AG09319 (cell line): ENCODE measurements at places on chromosomes 16 and 17.

- DNase-seq = no peak
These were observed 16.4 kb downstream of the ITGAL start for GRCh38 chr16:30488764-30489605.

- no peak for DNase-seq
These were observed 37.7 kb downstream of the EPN2 start for GRCh38 chr17:19274893-19275292.

DNA sequence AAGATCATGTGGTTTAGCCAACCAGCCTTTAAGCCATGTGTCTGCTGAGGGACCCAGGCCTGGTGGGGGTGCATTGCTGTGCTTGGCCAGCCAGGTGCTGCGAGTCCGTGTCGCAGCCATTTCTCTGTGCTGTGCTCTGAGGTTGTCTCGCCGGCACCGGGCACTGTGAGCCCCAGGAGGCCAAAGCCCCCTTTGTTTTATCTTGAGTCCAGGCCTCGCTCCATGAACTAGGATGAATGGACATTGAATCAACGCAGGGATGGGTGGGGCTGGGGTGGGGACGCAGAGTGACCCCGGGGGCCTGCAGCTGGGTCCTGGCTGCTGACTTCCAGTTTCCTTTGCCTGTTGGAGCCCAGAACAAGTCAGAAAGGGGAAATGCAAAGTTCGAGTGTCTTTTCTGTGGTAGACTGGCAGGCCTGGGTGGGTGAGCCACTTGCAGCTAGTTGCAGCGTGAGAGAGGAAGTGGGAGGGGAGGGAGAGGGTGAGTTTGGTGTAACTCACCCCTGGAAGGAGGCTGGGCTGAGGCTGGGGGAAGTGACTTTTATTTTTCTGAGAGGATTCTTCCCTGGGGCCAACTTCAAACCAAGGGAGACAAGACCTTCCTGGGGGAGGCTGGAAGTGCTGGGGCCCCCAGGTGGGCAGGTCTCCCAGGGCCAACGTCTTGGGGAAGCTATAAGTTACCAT is 324.7 kb downstream of the SEC14L1 start:
- DNase-seq = no peak

GRCh38 chr16:74700438-74701225 is at the start of gene MLKL:
Gene MLKL (minus strand): TSS chr16:74700862. CDS start chr16:74695757, 5,105 bp downstream.
- DNase-seq = no peak

DNA sequence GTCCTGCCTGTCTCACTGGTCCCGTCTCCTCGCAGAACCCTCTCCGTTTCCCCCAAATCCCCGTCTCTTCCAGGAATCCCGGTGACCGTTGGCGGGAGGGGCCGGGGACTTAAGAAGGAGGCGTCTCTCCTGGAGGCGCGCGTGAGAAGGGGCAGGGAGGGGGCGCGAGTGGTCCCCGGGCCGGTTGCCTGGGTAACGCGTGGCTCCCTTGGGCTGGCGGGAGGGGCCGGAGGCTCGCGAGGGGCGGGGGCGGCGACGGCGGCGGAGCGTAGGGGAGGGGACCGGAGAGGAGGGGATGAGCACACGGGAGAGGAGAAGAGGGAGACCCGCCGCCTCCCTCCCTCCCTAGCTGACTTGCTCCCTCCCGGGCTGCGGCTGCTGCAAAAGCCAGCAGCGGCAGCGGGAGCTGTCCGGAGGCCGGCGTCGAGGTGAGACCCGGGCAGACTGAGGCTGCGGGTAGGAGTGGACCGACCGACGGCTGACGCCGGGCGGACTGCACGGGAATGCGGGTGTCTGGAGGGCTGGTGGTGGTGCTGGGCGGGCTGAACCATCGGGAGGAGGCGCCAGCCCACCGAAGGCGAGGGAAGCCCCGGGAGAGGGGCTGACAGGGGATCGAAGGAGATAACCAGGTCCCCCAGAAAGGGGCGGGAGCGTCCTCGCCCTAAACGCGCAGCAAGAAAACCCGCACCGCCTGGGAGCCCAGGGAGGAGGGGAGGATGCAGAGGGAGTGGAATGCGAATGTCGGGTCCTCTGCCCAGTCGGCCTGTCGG is at the start of gene PRRT2:
PRRT2 (plus strand) TSS at position 298 of the 770 bp plus-strand sequence. CDS start 862 bp downstream, outside the sequence.
- DNase-seq = no peak

- DNase-seq = no peak
These were observed 843.7 kb downstream of the CDH11 start for GRCh38 chr16:64278196-64278595.

GRCh38 chr17:76039121-76039520 is 12.0 kb upstream of the EVPL start:
- DNase-seq = no peak

DNA sequence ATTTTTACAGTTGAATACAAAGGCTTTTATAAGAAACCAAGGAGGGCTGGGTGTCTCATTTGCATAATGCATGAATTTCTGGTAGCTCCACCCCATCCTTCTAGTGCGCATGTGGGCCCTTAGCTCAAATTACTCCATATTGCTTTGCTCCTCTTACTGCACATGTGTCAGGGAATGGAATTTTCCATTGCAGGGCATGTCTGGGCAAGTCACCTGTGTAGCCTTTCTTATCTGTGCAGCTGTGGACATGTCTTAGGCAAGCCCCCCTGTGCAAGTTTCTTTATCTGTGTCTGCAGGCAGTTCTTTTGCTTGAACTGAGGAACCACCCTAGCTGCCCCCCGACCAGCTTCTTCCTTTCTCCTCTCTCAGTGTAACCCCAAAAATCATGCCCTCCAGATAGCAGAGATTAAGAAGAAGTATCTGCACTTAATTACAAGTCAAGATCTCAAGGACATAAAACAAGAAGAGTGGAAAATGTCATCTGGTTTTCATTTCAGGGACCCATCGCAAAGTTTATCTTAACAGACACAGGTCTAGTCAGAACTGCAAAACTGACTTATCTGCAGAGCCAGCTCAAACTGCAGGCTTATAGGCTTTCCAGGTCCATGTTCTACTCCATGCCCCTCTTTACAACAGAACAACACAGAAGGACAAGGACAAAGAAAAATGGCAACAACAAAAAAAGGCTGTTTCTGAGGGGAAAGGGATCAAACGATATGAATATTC is 137.9 kb upstream of the HS3ST4 start:
- DNase-seq = no peak

GRCh38 chr17:19401321-19402010 is 9.6 kb upstream of the RNF112 start:
- no peak for DNase-seq

- DNase-seq = no peak
These were observed 13.7 kb downstream of the KRABD2 start for GRCh38 chr17:8362651-8363332.

- DNase-seq = peak; percentile 61
These were observed 10.6 kb downstream of the CNTD1 start for GRCh38 chr17:42809250-42809649.

- no peak for DNase-seq
These were observed 1.8 kb upstream of the PRSS53 start for GRCh38 chr16:31090540-31090939.

DNA sequence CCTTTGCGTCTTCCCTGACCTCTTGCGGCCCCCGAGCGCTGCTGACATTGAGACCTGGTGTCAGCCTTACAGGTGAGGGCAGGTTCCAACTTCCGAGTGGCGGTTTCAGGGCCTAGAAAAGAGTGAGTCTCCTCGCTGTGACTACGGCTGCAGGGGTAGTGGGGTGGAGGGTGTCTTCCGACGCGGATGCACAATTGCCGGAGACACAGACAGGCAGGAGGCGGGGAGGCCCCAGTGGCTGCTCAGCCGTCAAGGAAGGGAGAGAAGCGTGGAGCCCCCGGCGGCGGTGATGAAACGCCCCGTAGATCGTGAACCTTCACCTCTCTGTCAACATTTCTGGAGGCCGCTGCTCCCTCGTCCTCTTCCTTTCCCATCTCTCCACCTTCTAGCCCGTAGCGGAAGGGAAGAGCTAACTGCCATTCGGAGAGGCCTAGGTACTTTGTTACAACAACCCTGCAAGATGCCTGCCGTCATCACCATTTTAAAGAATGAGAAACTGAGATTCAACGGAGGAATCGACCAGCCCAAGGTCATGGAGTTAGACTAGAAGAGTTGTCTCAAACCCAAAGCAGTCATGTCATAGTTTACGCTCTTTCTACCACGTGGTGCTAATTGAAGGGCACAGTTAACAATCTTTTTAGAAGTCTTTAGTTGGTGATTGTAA is 485 bp downstream of the DNAJA3 start:
- no peak for DNase-seq

DNA sequence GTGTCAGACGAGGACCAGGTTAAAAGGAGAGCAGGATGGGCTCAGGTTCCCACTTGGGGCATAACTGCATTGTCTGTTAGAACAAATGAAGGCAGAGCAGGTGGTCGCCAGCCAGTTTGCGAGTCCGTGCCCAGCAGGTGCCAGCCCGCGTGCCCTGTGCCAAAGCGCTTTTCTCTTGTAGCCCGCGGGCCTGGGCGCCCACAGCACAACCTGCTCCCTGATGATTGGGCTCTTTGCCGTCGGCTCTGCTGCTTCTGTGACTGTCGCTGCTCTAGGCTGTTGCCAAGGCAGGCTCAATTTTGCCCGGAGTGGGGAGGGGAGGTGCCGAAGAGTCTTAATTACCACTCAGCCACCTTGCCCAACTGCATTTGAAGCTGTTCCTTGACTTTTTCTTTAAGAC is 21.1 kb downstream of the KNOP1 start:
- no peak for DNase-seq

- no peak for DNase-seq
These were observed 25.8 kb downstream of the USP10 start for GRCh38 chr16:84725481-84726078.

GRCh38 chr17:17765359-17766076 is 71.3 kb downstream of the SREBF1 start:
- no peak for DNase-seq

DNA sequence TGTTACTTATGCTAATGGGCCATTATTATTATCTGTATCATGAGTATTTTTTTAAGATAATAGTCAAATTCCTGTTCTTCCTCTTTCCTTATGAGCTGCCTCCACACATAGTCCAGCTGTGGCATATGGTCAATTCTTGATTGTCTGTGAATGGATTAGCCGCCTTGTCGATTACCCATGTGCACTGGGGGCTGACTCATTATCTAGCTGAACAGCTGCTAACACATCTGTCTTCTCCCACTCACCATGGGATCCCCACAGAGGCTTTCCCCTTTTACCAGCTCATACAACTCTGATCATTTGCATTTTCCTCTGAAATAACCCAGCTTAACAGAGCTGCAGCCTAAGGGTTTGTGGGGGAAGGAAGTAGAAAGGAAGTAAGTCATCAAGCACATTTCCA is 915.0 kb downstream of the CDH11 start:
- DNase-seq = no peak

DNA sequence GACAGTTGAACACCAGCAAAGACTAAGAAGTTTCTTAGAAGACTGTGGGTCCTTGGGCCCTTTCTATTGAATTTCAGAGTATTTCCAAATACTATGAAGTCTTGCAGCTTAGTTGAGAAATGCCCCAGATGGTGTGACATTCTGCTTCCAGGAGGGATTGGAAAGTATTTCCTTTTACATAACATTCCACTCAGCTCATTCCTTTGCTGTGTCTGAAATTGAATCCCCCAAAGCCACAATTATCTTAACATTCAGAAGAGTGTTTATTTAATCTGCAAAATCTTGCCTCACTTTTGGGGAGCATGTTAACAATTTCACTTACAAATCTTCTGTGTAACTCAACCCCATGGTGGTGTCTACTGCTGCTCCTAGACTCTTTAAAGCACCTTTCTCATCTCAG is 307.7 kb downstream of the WWOX start:
- no peak for DNase-seq

GRCh38 chr16:89764711-89765201 is 43.4 kb downstream of the ZNF276 start:
- no peak for DNase-seq
